GM12878 (cell line): ENCODE measurements at places on chromosomes 2 and 18. TPM values are rescaled to one million over a fixed set of nuclear protein-coding genes. Genes with fewer than 3 reads are reported as not detected.

Gene NGEF
- not detected in 2 replicates for total RNA-seq

Gene ACVR1C
- total RNA-seq, result not detected in 2 replicates

Gene DNAJC5G
- not detected in 2 replicates for total RNA-seq

Gene SLC11A1
- 0.38 and 0.56 TPM in 2 replicates for total RNA-seq

Gene ZNF532
- total RNA-seq, result 1.4 and 1.9 TPM in 2 replicates

Gene PJVK
- 2.9 and 3.1 TPM in 2 replicates for total RNA-seq

Gene ACMSD
- not detected in 2 replicates for total RNA-seq

Gene C1QL2
- total RNA-seq, result not detected in 2 replicates

Gene IL18R1
- 10.0 and 10.4 TPM in 2 replicates for total RNA-seq

Gene SLC23A3
- 0.37 and 1.0 TPM in 2 replicates for total RNA-seq

Gene VIL1
- total RNA-seq, result 0.13 and 0.62 TPM in 2 replicates

Gene KRTCAP3
- 2.2 and 2.7 TPM in 2 replicates for total RNA-seq

Gene CNDP1
- total RNA-seq, result not detected in 2 replicates

Gene DSG1
- total RNA-seq, result 2.8 and 3.9 TPM in 2 replicates

Gene PLEK
- 319 and 335 TPM in 2 replicates for total RNA-seq

Gene WDSUB1
- total RNA-seq, result 7.0 and 7.9 TPM in 2 replicates

Gene PAX3
- total RNA-seq, result not detected in 2 replicates

Gene PREB
- total RNA-seq, result 50.6 and 51.3 TPM in 2 replicates

Gene AQP12A
- total RNA-seq, result not detected in 2 replicates

Gene ANKRD29
- total RNA-seq, result 1.4 and 1.7 TPM in 2 replicates

Gene LRRC30
- total RNA-seq, result not detected in 2 replicates

Gene AQP12B
- not detected in 2 replicates for total RNA-seq

Gene PRSS56
- not detected in 2 replicates for total RNA-seq

Gene KHK
- 7.7 and 7.8 TPM in 2 replicates for total RNA-seq

Gene GRHL1
- total RNA-seq, result 0.19 and 0.28 TPM in 2 replicates

Gene RPRM
- not detected in 2 replicates for total RNA-seq

Gene ICA1L
- 2.8 and 5.1 TPM in 2 replicates for total RNA-seq

Gene GKN1
- not detected in 2 replicates for total RNA-seq

Gene GCKR
- total RNA-seq, result not detected in 2 replicates

Gene MFSD6
- total RNA-seq, result 42.6 and 44.1 TPM in 2 replicates

Gene CROCC2
- not detected in 2 replicates for total RNA-seq

Gene PROM2
- not detected in 2 replicates for total RNA-seq

Gene MAP2
- 0.29 TPM in 1 of 2 replicates, not detected in the other for total RNA-seq

Gene SLC9A4
- 0.05 and 0.10 TPM in 2 replicates for total RNA-seq

Gene AOX1
- 0.56 and 0.80 TPM in 2 replicates for total RNA-seq

Gene LCT
- 0.08 and 0.11 TPM in 2 replicates for total RNA-seq

Gene IL1F10
- not detected in 2 replicates for total RNA-seq

Gene APLF
- 1.9 TPM in 2 replicates for total RNA-seq

Gene CYP27C1
- total RNA-seq, result not detected in 2 replicates

Gene ASB18
- not detected in 2 replicates for total RNA-seq

Gene GALM
- total RNA-seq, result 1.1 and 1.8 TPM in 2 replicates

Gene FAM210A
- 20.0 and 21.9 TPM in 2 replicates for total RNA-seq

Gene ABCG8
- not detected in 2 replicates for total RNA-seq

Gene SLC19A3
- not detected in 2 replicates for total RNA-seq

Gene SERPINB4
- not detected in 2 replicates for total RNA-seq

Gene TNFRSF11A
- 0.18 and 0.56 TPM in 2 replicates for total RNA-seq

Gene TTN
- 7.5 and 9.0 TPM in 2 replicates for total RNA-seq

Gene ROCK2
- 16.3 and 19.3 TPM in 2 replicates for total RNA-seq

Gene EVX2
- total RNA-seq, result not detected in 2 replicates

Gene CXCR4
- 45.9 and 49.6 TPM in 2 replicates for total RNA-seq

Gene SERPINB12
- total RNA-seq, result not detected in 2 replicates

Gene CPLX4
- total RNA-seq, result not detected in 2 replicates

Gene MOCOS
- total RNA-seq, result 0.35 and 0.38 TPM in 2 replicates

Gene RNPEPL1
- total RNA-seq, result 49.5 and 53.5 TPM in 2 replicates

Gene HOXD13
- total RNA-seq, result not detected in 2 replicates

Gene IL1RN
- not detected in 2 replicates for total RNA-seq

Gene GNAL
- total RNA-seq, result not detected in 2 replicates
